Pons (tissue), 1 donor: ENCODE measurements at places on chromosomes 16 and 17.
A peak's percentile ranks its signal among the peaks of the same experiment; 100 is the strongest.

DNA sequence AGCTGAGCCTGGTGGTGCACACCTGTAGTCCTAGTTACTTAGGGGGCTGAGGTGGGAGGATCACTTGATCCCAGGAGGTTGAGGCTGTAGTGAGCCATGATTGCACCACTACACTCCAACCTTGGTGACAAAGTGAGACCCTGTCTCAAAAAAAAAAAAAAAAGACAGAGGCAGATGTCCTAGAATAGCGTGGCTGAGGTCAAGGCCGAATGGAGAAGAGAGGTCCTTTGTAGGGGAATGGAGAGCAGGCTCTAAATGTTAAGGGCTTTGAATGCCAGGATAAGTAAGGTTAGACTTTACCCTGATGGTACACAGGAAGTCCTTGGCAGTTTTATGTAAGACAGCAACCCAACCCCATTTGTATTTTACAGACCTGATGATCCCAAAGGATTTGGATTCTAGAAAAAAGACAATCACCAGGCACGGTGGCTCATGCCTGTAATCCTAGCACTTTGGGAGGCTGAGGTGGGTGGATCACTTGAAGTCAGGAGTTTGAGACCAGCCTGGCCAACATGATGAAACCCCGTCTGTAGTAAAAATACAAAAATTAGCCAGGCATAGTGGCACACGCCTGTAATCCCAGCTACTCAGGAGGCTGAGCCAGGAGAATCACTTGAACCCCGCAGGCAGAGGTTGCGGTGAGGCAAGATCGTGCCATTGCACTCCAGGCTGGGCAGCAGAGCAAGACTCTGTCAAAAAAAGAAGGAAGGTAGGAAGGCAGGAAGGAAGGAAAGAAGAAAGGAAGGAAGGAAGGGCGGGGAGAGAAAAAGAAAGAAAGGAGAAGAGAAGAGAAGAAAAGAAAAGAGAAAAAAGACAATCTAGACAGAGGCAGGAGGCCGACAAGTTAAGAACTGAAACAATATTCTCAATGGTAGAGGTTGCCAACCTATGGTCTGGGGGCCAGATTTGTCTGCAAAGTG lies 2.1 kb upstream of the SBK1 start:
- no peak for DNase-seq

GRCh38 chr17:81551458-81552243 lies 502 bp downstream of the FAAP100 start:
- DNase-seq, result no peak

- peak; percentile 68 for DNase-seq
These were observed 16.1 kb downstream of the WIPI1 start for GRCh38 chr17:68441070-68441770.

- DNase-seq, result no peak
These were observed 1.1 kb upstream of the HOXB7 start for GRCh38 chr17:48611681-48612455.
